Left kidney (tissue), 8 donors: ENCODE measurements at places on chromosomes 1 and 21.

DNA sequence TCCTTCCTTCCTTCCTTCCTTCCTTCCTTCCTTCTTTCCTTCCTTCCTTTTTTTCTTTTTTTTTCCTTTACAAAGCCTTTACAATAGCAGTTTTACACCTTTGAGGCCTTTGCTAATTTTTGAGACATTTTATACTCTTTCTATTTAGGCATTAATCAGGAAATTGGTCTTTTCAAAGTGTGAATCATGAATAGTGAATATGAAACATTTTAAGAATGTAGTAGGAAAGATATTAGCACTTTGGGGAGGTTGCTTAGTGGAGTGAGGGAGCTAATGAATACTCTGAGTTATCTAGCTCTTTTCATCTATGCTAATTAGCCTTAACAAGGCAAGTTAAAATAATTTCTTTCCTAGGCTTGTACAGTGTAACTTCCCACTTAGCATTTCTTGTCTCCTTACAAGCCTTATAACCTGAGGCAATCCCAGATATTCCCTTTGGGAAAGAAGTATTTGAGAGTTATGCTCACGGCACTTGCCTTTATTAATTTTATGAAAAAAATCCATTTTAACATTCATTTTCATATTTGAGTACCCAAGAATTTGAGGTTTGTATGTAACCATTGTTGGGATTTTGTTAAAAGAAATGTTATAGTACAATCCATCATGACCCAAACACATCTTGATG is 122.6 kb downstream of the NTNG1 start:
- no peak for DNase-seq

GRCh38 chr1:81186261-81186660 is 614.5 kb upstream of the ADGRL2 start:
- DNase-seq, result no peak

GRCh38 chr1:52674497-52675384 is 23.4 kb downstream of the COA7 start:
- DNase-seq, result no peak

- no peak for DNase-seq
Observed at GRCh38 chr1:116451702-116452101, 78.7 kb downstream of the ATP1A1 start.

- DNase-seq, result peak; percentile 45
Observed at GRCh38 chr1:45018599-45019230, 6.7 kb downstream of the UROD start.

GRCh38 chr1:90973897-90974798 is 47.7 kb downstream of the ZNF644 start:
- DNase-seq, result no peak

- DNase-seq, result no peak
Observed at GRCh38 chr21:35561116-35561515, 499.2 kb downstream of the SETD4 start.

- no peak for DNase-seq
Observed at GRCh38 chr1:26839339-26839722, 12.8 kb downstream of the ZDHHC18 start.

DNA sequence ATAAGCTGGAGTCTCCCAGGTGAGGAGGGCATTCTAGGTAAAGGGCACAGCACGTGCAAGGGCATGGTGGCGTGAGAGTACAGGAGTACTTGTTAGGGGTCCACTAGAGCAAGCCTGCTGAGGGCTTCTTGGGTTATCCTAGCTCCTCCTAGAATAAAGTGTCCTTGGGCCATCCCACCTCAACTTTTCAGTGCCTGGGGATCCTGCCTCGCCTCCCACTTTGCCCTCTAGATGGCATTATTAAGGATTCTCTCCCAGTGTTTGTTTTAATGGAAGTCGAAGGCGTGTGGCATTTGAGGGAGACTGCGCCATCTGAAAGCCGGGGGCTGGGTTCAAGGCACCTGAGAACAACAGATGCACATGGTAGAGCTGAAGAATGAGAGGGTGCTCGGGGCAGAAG is 74.5 kb upstream of the SELENON start:
- DNase-seq, result no peak

DNA sequence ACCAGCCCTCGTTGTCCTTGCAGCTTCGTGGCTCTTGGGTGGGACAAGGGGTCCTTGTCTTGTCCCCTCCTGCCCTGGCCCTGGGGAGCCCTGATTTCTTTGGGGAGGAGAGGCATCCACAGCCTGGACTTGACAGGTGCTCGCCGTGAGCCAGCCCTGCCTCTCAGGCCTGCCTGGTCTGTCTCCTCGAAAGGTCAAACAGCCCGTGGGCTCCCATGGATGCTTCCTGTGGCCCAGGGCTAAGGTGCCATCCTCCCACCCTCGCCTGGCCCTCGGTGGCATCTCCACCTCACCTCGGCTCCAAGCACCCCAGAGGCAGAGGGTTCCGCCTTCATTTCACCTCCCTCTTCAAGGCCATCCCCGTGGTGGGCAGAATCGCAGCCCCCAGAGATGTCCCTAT is 9.0 kb downstream of the LRRC3 start:
- DNase-seq, result no peak

DNA sequence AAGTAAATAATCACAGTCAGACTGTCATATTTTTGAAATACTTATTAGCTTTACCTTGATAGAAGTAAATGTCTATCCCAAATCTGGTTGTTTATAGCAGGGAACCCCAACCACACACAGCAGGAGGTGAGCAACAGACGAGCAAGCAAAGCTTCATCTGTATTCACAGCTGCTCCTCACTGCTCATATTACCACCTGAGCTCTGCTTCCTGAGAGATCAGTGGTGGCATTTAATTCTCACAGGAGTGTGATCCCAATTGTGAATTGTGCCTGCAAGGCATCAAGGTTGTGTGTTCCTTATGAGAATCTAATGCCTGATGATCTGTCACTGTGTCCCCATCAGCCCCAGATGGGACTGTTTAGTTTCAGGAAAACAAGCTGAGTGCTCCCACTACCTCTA is 104.3 kb downstream of the GPATCH2 start:
- DNase-seq, result no peak
